ENCODE measurements at places on chromosomes 1 and 21. TPM values are rescaled to one million over a fixed set of nuclear protein-coding genes. Genes with fewer than 3 reads are reported as not detected.

- H3K27me3 ChIP-seq: no peaks in the 10 kb centered on the region
- peaks cover 2% of the 10 kb centered on the region for H3K36me3 ChIP-seq
- peak; percentile 52 for DNase-seq
Measured at GRCh38 chr1:88973520-88974137, 18.8 kb downstream of the KYAT3 start.

The TEKT2 gene
- total RNA-seq: 40.2 TPM

- H3K27me3 ChIP-seq: no peaks in the 10 kb centered on the region
- no peak overlapping the region for H3K4me3 ChIP-seq
- no peak overlapping the region for H3K27ac ChIP-seq
- no peaks in the 10 kb centered on the region for H3K4me1 ChIP-seq
- DNase-seq: no peak
Measured at GRCh38 chr1:222243902-222244301, 304.0 kb downstream of the HHIPL2 start.

DNA sequence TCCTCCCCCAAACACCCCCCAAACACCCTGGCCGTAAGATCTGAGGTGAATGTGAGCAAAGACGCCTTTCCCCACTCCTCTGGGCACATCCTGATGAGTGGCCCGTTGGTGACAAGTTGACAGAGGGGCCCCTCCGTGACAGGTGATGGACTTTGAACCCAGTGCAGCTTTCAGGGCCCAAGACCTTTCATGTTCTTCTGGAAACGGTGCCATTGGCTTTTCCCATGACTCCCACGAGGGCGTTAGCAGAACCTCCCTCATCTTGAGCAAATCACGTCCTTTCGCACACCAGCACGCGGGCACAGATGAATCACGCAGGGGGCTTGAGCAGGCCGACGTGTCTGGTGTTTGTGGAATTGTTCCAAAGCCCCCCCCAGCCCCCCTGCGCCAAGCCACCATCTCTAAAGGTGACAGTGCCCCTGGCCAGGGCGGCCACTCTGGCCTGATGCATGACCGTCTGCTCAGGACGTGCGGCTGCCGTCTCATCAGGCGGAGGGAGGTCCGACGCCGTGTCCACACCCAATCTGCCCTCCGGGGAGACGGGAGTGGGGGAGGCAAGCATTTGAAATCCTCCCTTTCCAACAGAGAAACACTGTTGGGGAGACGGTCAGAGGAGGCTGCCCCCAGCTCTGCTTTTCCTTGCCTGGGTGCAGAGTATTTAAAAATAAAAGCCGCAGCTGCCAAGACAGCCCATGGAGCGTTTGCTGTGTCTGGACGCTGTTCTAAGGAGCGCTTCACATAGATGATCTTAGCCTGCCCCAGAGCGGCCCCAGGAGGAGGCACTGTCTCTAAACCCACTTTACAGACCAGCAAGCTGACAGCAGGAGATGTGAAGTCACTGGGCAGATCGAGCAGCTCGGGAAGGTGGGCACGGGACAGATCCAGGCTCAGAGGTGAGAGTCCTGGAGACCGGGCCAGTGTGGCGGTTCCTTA, 98.3 kb upstream of the ARHGEF16 start:
- no peaks in the 10 kb centered on the region for H3K36me3 ChIP-seq
- peaks cover 2% of the 10 kb centered on the region for H3K4me1 ChIP-seq
- H3K27ac ChIP-seq: no peak overlapping the region
- H3K27me3 ChIP-seq: no peaks in the 10 kb centered on the region

GRCh38 chr1:167227934-167228378, 7.3 kb downstream of the POU2F1 start:
- no peak overlapping the region for H3K4me3 ChIP-seq
- no peak overlapping the region for H3K27ac ChIP-seq
- DNase-seq: no peak
- no peaks in the 10 kb centered on the region for H3K27me3 ChIP-seq
- H3K36me3 ChIP-seq: no peaks in the 10 kb centered on the region

DNA sequence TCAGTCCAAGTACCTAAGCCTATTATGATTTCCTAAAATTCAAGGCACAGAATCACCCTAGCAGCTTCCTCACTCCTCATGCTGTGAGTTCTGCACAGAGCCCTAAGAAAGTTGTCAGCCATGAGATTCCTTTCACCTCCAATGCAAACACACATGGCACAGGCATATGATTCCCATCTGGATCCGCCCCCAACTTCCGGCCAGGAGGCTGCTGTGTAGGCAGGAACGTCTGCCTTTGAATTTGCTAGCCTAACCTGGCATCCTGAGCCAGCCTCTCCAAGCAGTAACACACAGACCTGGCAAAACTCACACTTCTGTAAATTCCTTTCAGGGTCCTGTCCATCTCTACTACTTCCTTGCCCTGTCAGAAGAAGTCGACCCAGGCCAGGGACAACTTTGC, 521.1 kb upstream of the BEND5 start:
- H3K27me3 ChIP-seq: no peaks in the 10 kb centered on the region
- DNase-seq: no peak
- H3K4me1 ChIP-seq: no peaks in the 10 kb centered on the region
- no peak overlapping the region for H3K27ac ChIP-seq
- H3K4me3 ChIP-seq: no peak overlapping the region
- no peaks in the 10 kb centered on the region for H3K36me3 ChIP-seq

GRCh38 chr21:21624674-21625073, 626.5 kb downstream of the NCAM2 start:
- H3K36me3 ChIP-seq: no peaks in the 10 kb centered on the region
- H3K4me1 ChIP-seq: no peaks in the 10 kb centered on the region
- DNase-seq: no peak
- no peak overlapping the region for H3K4me3 ChIP-seq
- H3K27ac ChIP-seq: no peak overlapping the region
- H3K27me3 ChIP-seq: no peaks in the 10 kb centered on the region

The SLC25A34 gene
- 1.6 TPM for total RNA-seq

- no peaks in the 10 kb centered on the region for H3K27me3 ChIP-seq
- H3K4me3 ChIP-seq: no peak overlapping the region
- peaks cover 67% of the 10 kb centered on the region for H3K36me3 ChIP-seq
- peaks cover 11% of the 10 kb centered on the region for H3K4me1 ChIP-seq
- no peak for DNase-seq
- H3K27ac ChIP-seq: no peak overlapping the region
Measured at GRCh38 chr1:44636688-44637598, 37.3 kb downstream of the TMEM53 start.

DNA sequence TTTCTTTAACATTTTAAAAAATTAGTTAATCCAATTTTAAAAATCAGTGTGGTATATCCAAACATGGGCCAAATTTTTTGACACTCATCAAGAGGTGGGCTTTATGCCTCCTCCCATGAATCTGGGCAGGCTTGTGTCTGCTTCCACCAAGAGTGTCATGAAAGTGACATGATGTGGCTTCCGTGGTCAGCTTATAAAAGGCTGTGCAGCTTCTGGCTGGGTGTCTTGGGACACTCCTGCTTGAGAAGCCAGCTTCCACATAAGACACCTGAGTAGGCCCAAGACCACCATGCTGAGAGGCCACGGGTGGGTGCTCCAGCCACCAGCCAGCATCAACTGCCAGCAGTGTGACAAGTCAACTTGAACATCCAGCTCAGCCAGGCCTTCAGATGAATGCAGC, 74.3 kb upstream of the RUNX3 start:
- no peak overlapping the region for H3K4me3 ChIP-seq
- no peaks in the 10 kb centered on the region for H3K27me3 ChIP-seq
- DNase-seq: no peak
- no peak overlapping the region for H3K27ac ChIP-seq
- no peaks in the 10 kb centered on the region for H3K4me1 ChIP-seq

GRCh38 chr1:19559641-19560040, 74.3 kb upstream of the CAPZB start:
- H3K4me3 ChIP-seq: no peak overlapping the region
- H3K27ac ChIP-seq: no peak overlapping the region
- no peak for DNase-seq
- H3K4me1 ChIP-seq: no peaks in the 10 kb centered on the region
- H3K27me3 ChIP-seq: no peaks in the 10 kb centered on the region
- H3K36me3 ChIP-seq: no peaks in the 10 kb centered on the region

DNA sequence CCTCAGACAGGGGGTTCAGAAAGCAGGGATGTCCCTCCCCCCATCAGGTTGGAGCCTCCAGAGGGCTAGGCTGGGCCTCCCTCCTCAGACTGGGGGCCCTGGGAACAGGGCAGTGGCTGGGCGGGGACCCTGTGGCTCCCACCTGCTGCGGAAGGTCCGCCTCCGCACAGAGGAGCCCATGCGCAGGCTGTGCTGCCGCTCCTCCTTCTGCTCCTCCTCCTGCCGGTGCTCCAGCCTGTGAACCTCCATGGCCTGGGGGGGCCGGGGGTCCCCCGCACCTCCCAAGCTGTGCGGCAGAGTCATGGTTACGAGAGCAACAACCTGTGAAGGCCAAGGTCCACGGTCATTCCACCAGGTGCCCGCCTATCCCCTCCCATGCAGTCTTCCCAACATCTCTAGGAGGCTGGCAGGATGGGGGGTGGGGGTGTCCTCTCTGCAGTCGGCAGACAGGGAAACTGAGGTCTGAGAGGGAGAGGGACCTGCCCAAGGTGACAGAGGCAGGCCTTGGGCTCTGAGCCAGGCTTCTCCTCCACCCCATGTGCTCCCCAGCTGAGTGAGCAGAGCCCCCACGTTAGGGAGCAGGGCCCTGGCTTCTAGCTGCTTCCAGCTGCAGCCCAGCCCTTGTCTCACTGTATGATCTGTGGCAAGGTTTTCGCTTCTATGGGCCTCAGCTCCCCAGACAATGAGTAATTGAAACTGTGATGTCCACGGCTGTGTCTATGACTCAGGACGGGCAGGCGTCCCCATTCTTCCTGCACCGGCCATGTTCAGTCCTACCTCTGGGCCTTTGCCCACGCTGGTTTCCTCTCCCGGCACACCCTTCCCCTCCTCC, 3.4 kb downstream of the MYOM3 start:
- no peak overlapping the region for H3K27ac ChIP-seq
- H3K27me3 ChIP-seq: no peaks in the 10 kb centered on the region
- no peaks in the 10 kb centered on the region for H3K36me3 ChIP-seq
- no peak overlapping the region for H3K4me3 ChIP-seq
- H3K4me1 ChIP-seq: no peaks in the 10 kb centered on the region

GRCh38 chr1:86551305-86551704, 4.4 kb downstream of the CLCA4 start:
- DNase-seq: no peak
- no peak overlapping the region for H3K4me3 ChIP-seq
- no peaks in the 10 kb centered on the region for H3K36me3 ChIP-seq
- no peak overlapping the region for H3K27ac ChIP-seq
- H3K4me1 ChIP-seq: no peaks in the 10 kb centered on the region

DNA sequence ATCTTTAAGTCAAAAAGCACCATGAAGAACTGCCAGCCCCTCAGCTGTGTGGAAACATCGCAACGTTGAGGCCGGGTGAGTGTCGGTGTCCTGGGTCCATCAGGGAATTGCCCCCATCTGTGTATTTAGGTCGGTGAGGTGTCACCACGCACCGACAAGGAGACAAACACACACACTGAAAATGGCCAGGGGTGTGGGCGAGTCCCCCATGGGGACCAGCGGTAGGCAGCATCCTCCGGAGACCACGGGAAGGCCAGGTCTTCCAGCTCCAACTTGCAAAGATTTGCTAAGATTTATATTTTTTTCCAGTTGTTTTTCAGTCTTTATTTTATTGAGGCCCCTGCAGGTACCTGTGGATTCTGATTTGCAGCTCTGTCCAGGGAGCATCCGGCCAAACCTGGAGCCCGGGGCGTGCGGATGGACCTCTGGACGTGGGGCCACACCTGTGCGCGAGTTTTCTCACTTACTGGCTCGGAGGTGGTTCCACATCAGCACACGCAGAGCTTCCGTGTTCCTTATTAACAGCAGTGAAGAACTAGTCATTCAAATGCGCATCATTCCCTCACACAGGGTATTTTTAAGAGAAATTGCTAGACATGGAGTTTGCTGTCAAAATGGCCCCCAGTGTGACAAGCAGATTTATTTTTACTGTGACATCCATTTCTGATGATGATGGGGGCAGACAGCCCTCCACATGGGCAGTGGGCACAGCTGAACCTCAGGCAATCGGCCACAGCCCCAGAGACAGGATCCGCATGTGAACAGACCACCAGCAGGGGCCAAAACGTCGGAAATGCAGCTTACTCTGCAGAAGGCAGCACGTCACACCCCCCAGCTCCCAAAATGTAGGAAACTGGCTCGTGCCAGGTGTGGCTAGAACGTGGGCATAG, 17.2 kb upstream of the SLC19A1 start:
- no peak overlapping the region for H3K27ac ChIP-seq
- H3K4me3 ChIP-seq: no peak overlapping the region
- H3K36me3 ChIP-seq: no peaks in the 10 kb centered on the region
- H3K27me3 ChIP-seq: no peaks in the 10 kb centered on the region
- no peaks in the 10 kb centered on the region for H3K4me1 ChIP-seq

GRCh38 chr1:245549996-245550719, 395.4 kb downstream of the KIF26B start:
- peak; percentile 17 for DNase-seq
- no peaks in the 10 kb centered on the region for H3K27me3 ChIP-seq
- H3K36me3 ChIP-seq: no peaks in the 10 kb centered on the region
- no peak overlapping the region for H3K4me3 ChIP-seq

DNA sequence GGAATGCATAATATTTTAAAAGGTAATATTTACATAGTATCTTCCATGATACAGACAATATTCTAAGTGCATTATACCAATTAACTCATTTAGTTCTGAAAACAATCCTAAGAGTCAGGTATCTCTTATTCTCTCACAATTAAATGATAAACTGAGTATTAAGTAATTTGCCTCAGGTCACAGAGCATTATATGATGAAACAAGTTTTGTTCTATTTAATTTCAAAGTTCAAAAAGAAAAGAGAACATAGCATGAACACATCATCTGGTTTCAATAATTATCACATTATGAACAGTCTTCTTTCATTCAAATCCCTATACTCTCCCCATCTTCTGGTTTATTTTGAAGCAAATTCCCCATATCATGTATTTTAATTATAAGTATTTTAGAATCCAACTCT, 927.5 kb downstream of the ADGRL2 start:
- H3K27ac ChIP-seq: no peak overlapping the region
- no peaks in the 10 kb centered on the region for H3K4me1 ChIP-seq
- H3K4me3 ChIP-seq: no peak overlapping the region
- no peak for DNase-seq

DNA sequence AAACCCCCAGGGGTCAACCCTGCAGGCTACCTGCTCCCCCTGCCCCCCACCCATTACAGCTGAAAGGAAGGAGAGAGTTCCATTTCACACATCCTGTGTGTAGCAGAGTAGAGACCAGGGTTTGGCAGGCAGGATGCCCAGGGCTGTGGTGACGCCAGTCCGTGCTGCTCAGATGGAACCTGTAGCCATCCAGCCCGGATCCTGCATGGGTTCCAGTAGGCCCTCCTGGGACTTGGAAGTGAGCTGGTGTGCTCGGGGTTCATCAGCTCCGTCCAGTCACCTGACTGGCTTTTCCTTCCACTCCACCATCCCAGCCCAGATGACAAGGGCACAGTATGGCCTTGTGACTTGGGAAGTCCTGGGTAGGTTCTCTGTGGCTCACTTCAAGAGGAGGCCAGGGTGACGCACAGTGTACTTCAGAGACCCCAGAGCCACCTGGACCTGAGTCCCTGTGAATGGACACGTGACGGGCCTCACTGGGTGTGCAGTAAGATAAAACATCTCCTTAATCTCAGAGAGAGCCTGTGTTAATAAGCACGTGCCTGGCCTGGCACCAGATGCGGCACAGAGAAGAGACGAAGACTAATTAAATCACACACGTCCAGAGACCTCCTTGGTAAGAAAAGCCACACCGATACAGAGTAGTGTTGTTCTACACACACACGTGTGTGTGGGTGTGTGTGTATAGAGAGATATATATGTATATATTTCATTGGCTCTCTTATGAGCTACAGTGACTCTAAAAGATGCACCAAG, 16.0 kb downstream of the ITPKB start:
- H3K4me1 ChIP-seq: no peaks in the 10 kb centered on the region
- H3K27ac ChIP-seq: no peak overlapping the region
- H3K36me3 ChIP-seq: no peaks in the 10 kb centered on the region
- no peaks in the 10 kb centered on the region for H3K27me3 ChIP-seq

The PBXIP1 gene
- total RNA-seq: 37.3 TPM

- no peaks in the 10 kb centered on the region for H3K27me3 ChIP-seq
- H3K27ac ChIP-seq: no peak overlapping the region
- no peaks in the 10 kb centered on the region for H3K36me3 ChIP-seq
Measured at GRCh38 chr1:92026806-92027205, 3.0 kb upstream of the EPHX4 start.
